Activated CD4-positive, alpha-beta T cell treated with anti-CD3 and anti-CD28 coated beads for 36 hours (primary cell): ENCODE measurements at places on chromosomes 3 and 15.

GRCh38 chr3:89002191-89002590 lies 105.2 kb upstream of the EPHA3 start:
- H3K27ac ChIP-seq: no peak overlapping the region
- no peak for DNase-seq
- H3K27me3 ChIP-seq: no peaks in the 10 kb centered on the region
- no peaks in the 10 kb centered on the region for H3K4me1 ChIP-seq
- no peak overlapping the region for H3K4me3 ChIP-seq
- no peaks in the 10 kb centered on the region for H3K36me3 ChIP-seq

GRCh38 chr3:170737498-170738162 lies 132.4 kb downstream of the RPL22L1 start:
- H3K36me3 ChIP-seq: no peaks in the 10 kb centered on the region
- H3K27me3 ChIP-seq: peaks cover 25% of the 10 kb centered on the region
- H3K4me1 ChIP-seq: no peaks in the 10 kb centered on the region
- H3K4me3 ChIP-seq: no peak overlapping the region
- no peak overlapping the region for H3K27ac ChIP-seq

- no peak overlapping the region for H3K4me3 ChIP-seq
- H3K36me3 ChIP-seq: peaks cover 28% of the 10 kb centered on the region
- H3K27me3 ChIP-seq: no peaks in the 10 kb centered on the region
- H3K4me1 ChIP-seq: peaks cover 3% of the 10 kb centered on the region
Observed at GRCh38 chr3:52551118-52551517, 14.7 kb downstream of the UQCC5 start.

- peak overlapping the region; percentile 90 for H3K27ac ChIP-seq
- peak; percentile 79 for DNase-seq
- H3K4me3 ChIP-seq: peak overlapping the region; percentile 95
- H3K4me1 ChIP-seq: peaks cover 44% of the 10 kb centered on the region
Observed at GRCh38 chr15:62059816-62060112, 483 bp downstream of the VPS13C start.
